ENCODE measurements at places on chromosomes 6 and 20.

- no peak for DNase-seq
Observed at GRCh38 chr6:167817729-167818128, 9.0 kb upstream of the AFDN start.

DNA sequence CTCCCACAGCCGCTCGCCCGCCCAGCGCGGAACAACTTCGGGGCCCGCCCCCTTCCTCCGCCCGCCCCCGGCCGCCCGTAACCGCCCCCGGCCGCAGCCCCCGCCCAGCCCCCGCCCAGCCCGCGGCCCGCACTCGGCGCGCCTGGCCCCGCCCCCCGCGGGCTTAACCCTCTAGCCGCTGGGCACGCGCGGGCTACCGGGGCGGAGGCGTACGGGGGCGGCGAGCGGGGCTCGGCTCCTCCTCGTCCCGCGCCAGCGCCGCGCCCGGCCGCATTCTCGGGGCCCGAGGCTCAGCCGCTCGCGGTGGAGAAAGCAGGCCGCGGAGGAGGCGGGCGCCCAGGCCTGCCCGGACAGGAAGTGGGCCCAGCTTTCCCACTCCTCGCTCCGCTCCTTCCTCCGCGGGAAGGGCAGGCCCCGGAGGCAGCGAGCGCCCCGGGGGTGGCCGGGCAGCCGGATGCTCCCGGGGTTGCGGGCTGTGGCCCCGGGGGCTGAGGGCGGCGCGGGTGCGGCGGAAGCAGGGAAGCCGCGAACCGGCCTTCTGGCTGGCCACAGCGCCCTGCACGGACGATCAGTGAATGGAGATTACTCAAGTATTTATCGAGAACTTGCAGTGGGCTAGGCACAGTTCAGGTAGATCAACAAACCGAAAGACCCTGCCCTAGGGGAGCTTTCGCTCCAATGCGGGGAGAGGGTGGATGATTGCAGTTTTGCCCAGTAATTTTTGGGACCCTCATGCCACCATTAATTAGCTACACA lies at the start of gene TRAM2:
TRAM2 (minus strand) TSS at position 39 of the 756 bp plus-strand sequence. CDS start 145 bp downstream, outside the sequence.
- peak; percentile 93 for DNase-seq

- DNase-seq, result no peak
Observed at GRCh38 chr6:17059022-17059421, 42.8 kb upstream of the STMND1 start.

DNA sequence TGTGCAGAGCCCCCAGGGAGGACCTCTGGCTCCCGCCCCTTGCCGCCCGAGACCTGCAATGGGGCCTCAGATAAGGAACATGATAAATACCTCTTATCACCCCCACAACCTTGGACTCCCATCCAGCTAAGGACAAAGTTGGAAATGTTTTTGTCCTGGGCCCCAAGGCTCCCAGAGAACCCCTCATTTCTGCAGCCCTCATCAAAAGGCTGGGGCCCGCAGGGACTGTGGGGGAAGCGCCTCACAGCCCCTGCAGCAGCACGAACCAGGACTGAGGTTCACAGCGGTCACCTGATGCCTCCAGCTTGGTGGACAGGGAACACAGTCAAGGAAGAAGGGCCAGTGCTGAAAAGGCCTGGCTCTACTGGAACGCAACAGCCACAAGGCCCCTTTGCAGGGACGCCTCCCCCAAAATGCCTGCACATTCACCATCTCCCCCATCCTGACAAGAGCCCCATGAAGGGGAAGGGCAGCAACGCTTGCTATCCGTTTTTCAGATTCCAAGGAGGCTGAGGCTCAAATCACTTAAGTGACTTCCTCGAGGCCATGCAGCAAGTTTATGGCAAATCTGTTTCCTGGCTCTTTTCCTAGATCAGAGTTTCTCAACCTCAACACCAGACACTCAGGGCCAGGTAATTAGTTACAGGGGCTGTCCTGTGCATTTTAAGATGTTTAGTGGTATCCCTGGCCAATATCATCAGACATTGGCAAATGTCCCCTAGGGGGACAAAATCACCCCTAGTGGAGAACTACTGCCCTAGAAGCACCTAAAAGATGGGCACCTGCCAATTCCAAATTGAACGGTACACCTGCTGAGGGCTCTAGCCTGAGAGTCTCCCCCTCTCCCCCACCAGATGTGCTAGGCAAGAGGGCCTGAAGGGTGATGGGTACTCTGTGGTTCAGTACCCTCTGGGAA lies 10.6 kb downstream of the TFEB start:
- DNase-seq, result no peak

- DNase-seq, result no peak
Observed at GRCh38 chr6:42766163-42766670, 15.6 kb upstream of the BICRAL start.

- DNase-seq, result no peak
Observed at GRCh38 chr20:48626226-48626937, 201.4 kb downstream of the PREX1 start.

GRCh38 chr6:110415086-110415916 lies at the start of gene DDO:
TSS of gene DDO (minus strand) at chr6:110415575. CDS start at chr6:110413462, 2,113 bp downstream.
- no peak for DNase-seq

DNA sequence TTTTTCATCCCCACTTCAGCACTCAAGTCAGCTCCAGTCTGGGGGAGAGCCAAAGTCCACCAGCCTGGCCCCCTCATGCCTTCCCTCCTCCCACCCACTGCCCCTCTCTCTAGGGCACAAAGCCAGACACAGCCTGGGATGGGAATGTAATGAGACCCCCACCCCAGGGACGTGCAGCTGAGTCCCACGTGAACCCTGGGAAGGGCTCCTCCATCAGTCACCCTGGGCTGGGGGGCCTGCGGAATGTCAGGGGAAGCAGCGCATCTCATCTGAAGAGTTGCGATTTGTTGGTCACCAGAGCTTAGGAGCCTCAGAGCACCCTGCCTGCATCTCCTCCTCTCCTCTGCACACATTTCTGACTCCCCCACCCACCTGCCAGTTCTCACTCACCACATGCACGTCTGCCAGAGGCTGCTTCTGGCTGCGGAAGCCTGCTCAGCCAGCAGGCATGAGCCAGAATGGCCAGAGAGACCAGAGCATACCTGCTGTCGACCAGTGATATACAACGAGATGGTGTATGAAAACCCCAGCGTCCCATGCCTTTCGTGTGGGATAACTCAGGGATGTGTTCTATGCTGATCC lies 167.1 kb upstream of the TOP1 start:
- no peak for DNase-seq

DNA sequence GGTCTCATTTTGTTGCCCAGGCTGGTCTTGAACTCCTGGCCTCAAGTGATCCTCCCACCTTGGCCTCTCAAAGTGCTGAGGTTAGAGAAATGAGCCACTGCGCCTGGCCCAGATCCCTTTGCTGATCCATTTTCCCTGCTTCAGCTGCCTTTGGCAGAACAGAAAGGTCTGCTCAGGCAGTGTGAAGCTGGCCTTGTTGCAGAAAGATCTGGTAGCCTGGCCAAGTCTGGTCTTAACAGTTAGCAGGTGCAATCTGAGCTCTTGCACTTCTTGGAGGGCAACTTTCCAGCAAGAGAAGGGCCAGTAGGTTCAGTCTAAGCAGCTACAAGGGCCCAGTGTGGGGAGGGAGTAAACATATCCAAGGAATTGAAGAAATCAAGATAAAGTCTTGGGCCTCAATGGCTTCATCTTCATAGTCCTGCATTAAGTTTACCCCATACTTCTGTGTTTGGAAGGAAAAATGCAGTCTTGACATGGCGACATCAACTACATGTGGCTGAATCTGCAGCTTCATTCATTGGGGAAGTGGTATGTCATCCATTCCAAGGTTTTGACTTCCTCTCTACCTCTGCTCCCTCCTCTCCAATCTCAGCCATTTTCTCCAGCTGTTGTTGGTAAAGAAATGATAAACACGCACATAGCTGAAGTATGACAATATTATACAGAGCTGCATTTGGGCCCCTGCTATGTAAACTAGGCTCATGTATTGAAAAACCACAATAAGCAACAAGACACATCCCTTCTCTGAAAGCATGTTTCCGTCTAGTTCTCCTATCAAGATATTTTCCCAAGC lies 39.0 kb upstream of the NEDD9 start:
- no peak for DNase-seq

- no peak for DNase-seq
Observed at GRCh38 chr20:13402171-13402760, 181.2 kb downstream of the ISM1 start.

GRCh38 chr20:58378704-58379103 lies 10.3 kb upstream of the VAPB start:
- DNase-seq, result no peak

DNA sequence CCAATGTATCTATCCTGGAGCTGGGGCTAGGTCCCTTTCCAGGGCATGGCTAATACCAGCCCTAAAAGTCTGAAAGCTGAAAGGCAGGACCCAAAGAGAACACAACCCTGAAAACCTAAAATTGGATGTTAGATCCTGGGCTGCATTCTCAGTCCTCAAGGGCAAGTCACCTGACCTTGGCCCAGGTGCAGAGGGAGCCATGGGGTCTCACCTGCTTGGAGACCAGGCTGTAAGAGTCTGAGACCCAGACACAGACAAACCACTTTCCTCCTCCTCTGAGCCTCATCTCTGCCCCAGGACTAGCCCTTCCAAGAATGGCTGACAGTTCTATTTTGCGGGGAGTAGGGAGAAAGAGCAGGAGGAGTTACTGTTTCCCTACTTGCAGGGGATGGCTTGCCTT lies 60.0 kb downstream of the EFCAB8 start:
- no peak for DNase-seq

GRCh38 chr6:144724818-144725217 lies 439.7 kb downstream of the UTRN start:
- DNase-seq, result no peak

DNA sequence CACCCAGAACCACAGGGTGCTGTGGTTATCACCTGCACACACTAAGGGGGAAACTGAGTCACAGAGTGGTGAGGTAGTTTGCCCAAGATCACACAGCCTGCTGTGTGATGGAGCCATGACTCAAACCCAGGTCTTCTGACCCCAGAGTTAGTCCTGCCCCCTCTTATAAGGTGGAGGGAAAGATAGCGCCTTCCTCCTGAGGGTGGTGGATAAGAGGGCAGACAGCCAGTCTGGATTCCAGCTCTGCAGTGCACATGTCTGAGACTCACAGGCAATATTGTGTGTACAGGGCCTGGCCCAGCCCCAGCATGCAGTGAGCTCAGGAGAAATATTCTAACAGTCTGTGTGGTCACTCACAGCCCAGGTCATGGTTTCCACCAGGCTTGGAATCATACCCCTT lies 393.7 kb downstream of the CDH4 start:
- DNase-seq, result no peak

DNA sequence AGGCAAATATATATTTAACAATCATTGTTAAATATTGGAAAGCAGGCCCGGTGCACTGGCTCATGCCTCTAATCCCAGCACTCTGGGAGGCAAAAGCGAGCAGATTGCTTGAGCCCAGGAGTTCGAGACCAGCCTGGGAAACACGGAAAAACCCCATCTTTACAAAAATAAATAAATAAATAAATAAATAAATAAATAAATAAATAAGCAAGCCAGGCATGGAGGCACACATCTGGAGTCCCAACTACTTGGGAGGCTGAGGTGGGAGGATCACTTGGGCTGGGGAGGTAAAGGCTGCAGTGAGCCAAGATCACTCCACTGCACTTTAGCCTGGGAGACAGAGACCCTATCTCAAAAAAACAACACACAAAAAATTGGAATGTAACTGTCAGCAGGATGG lies 53.7 kb downstream of the ZFP64 start:
- no peak for DNase-seq

DNA sequence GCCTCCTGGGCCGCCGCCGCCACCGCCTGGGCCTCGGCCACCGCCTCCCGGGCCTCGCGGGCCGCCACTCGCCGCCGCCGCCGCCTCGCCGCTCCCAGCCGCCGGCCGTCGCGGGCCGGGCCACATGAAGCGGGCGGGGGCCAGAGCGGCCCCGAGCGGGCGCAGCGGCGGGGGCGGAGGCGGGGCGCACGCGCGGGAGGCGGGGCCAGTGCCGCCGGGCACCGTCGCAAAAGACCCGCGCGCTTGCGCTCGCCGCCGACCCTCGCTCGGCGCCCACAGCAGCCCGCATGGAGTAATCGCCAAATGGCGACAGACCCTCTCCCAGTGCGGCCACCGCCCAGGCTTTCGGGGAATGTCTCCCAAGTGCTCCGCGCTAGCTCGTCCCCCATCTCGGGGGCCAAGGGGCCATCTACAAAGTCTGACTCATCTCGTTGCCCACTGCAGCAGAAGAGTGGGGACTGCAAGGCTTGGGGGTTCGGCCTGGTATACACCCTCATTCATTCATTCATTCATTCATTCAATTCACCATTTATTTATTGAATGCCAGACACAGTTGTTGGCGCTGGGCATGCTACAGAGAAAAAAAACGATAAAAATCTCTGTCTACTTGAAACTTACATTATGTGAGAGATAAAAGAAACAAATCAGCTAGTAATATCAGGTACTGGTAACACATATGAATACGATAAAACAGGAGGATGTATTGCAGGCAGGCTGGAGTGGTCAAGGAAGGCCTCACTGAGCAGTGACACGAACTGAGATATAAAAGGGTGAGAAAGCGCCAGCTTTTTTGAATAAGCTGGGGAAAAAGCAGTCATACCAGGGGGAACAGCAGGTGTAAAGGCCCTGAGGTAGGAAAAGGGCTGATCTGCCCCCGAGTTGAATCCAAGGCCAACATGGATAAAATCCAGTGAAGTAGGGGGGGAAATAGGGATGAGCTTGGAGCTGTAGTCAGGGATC lies at the start of gene B4GALT5:
B4GALT5 (minus strand) TSS at position 126 of the 960 bp plus-strand sequence. CDS start 188 bp downstream, outside the sequence.
- peak; percentile 95 for DNase-seq

DNA sequence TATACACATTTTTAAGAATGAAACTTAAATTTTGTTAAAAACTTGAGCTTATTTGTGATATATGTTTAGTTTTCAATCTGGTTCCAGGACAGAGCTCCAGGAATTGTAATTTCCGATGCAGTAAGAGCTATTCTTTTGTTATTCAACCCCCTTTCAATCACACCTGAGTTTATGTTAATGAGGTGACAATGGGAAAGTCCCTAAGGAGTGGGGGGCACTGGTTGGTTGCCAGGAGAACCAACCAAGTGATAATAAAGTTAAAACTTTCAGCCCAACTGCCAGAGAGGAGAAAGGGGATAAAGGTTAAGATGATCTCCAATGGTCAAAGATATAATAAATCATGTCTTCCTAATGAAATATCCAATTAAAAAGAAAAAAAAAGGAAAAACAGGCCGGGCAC lies 19.8 kb downstream of the MDN1 start:
- no peak for DNase-seq

- no peak for DNase-seq
Observed at GRCh38 chr20:48181261-48181935, 396.1 kb upstream of the SULF2 start.

DNA sequence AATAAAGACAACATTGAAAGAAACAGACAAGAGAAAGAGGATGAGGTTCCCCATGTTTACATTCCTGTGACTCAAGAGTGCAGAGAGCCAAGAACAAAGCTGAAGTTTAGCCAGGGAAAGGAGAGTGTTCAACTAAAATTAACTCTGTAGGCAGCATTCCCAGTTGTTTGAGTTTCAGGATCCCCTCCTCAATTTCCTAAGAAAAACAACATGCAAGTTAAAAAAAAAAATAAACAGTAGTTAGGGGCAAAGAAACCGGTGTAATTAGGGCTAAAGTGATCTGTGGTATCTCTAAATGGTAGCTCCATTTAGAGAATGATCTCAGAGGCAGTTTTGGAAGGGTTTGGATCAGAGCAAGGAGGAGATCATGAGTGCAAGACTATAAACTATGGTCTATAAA lies 30.9 kb upstream of the RAB23 start:
- peak; percentile 35 for DNase-seq

- DNase-seq, result peak; percentile 78
Observed at GRCh38 chr20:17343656-17344452, 117.0 kb downstream of the PCSK2 start.
